Right lobe of liver (tissue), 6 donors: ENCODE measurements at places on chromosomes 2 and 18. TPM values are rescaled to one million over a fixed set of nuclear protein-coding genes. Genes with fewer than 3 reads are reported as not detected.
A peak's percentile ranks its signal among the peaks of the same experiment; 100 is the strongest.

CHRND gene
- not detected for total RNA-seq

SLC5A7 gene
- not detected for total RNA-seq

CD8B2 gene
- total RNA-seq, result not detected

CRIM1 gene
- 4.2 TPM for total RNA-seq

COLEC12 gene
- total RNA-seq, result 1.00 TPM

CACNB4 gene
- total RNA-seq, result 0.20 TPM

SERPINB5 gene
- not detected for total RNA-seq

NCOA1 gene
- 18.8 TPM for total RNA-seq

MEP1B gene
- 0.56 TPM for total RNA-seq

- H3K36me3 ChIP-seq, result no peaks in the 10 kb centered on the region
- peaks cover 15% of the 10 kb centered on the region for H3K4me1 ChIP-seq
- H3K27me3 ChIP-seq, result no peaks in the 10 kb centered on the region
These were observed 99.9 kb downstream of the SPATS2L start for GRCh38 chr2:200406379-200406778.

DNA sequence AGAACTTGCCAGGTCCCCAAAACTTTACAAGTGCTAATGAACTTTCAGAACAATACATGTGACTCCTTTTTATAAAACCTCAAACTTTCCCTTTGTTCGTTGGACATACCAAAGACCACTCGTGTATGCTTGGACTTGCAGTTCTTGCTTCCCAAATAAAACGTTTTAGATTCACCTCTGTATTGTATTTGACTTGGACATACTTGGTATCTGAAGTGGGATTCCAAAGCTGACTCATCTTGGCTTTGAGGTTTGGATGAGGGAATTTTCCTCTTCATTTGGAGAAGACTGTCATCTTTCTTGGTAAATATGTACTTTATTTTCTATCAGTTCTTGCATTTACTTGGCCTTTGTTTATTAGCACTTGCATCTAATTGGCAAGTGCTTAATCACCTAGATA lies 8.0 kb upstream of the CYB5A start:
- no peak overlapping the region for H3K4me3 ChIP-seq
- H3K4me1 ChIP-seq, result no peaks in the 10 kb centered on the region
- no peaks in the 10 kb centered on the region for H3K36me3 ChIP-seq
- DNase-seq, result no peak

- DNase-seq, result no peak
- H3K4me1 ChIP-seq, result no peaks in the 10 kb centered on the region
- H3K4me3 ChIP-seq, result peak overlapping the region; percentile 64
- H3K27ac ChIP-seq, result peak overlapping the region; percentile 91
- no peaks in the 10 kb centered on the region for H3K36me3 ChIP-seq
These were observed 181.3 kb downstream of the ALPK2 start for GRCh38 chr18:58447402-58448095.

DNA sequence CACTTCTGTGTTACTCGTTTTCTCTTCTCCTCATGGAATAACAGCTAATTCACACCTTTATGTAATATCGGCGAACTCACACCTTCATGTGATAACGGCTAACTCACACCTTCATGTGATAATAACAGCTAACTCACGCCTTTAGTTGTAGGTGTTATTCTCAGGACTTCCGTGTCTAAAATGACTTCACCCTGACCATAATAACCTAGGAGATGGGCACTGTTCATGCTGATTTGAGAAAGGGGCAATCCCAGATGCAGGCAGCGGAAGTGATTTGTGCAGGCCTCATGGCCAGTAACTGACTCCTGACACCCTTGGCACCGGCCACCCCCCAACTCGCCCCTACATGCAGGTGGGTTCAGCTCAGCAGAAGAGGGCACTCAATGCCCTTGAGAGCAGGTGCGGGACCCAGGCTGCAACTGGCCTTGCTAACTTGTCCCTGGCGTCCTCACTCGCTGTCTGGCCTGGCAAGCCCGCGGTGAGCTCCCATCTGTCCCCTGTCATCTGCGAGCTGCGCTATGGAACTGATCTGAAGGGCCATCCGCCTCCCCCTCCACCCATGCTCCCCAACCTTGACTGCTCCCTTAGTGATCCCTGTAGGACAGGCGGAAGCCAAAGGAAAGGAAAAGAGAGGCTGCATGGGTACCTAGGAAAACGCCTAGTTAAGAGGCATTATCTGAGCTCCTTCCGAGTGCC lies 42.6 kb upstream of the MTCL1 start:
- H3K4me1 ChIP-seq, result no peaks in the 10 kb centered on the region
- H3K27ac ChIP-seq, result no peak overlapping the region
- no peak overlapping the region for H3K4me3 ChIP-seq

DNA sequence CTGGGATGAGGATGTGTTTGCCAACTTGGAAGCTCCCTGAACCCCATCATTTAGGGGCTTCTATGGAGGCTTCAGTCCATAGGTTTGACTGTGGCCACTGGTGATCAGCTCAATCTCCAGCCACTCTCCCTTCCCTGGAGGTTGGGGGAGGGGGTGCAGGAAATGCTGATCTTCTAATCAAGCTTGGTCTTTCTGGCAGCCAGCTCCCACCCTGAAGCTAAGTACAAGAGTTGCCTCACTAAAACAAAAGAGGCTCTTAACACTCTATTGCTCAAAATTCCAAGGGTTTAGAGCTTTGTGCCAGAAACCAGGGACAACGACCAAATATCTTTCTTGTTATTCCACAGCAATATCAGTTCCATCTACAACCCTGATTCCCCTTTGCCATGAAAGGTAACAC lies 19.4 kb upstream of the MPPE1 start:
- H3K4me3 ChIP-seq, result no peak overlapping the region
- no peaks in the 10 kb centered on the region for H3K36me3 ChIP-seq
- no peak for DNase-seq
- no peaks in the 10 kb centered on the region for H3K4me1 ChIP-seq

GRCh38 chr2:64456293-64456692 lies 2.3 kb downstream of the LGALSL start:
- no peak overlapping the region for H3K27ac ChIP-seq
- no peak for DNase-seq
- H3K27me3 ChIP-seq, result no peaks in the 10 kb centered on the region
- H3K4me3 ChIP-seq, result no peak overlapping the region
- no peaks in the 10 kb centered on the region for H3K36me3 ChIP-seq

DNA sequence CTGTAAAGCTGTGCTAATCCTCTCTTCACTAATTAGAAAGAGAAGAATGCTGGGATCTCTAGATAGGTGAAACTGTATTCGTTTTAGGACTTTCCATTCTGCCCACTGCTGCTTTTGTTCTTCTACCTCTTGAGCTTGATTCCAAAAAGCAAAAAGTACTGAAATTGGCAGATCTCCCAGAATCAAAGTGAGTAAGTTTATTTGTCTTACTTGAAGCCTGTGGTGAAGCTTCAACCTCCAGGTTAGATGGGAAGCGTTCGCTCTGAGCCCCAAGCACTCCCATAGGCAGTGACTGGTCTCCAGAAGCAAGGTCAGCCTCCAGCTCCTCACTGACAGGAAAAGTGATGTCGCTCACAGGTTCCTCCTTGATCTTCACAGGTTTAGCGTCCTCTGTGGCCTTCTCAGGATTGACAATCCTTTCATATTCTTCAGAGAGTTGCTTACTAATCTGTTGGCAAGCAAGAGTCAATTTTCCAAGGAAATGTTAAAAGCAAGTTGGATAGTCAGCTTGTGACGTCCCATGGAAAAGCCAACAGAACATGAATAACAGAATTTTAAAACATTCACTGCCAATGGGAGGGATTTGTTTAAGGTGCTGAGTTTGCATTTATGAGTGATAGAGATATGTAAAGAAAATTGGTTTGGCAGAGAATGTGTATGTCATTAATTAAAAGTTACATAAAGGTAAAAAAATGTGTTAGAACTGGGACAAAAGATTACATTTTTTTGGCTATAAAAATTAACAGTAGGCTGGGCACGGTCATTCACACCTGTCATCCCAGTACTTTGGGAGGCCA lies 8.1 kb downstream of the SUPT7L start:
- no peak overlapping the region for H3K4me3 ChIP-seq
- no peaks in the 10 kb centered on the region for H3K4me1 ChIP-seq
- H3K27ac ChIP-seq, result no peak overlapping the region

GRCh38 chr18:34764451-34764850 lies 54.4 kb downstream of the DTNA start:
- H3K27me3 ChIP-seq, result peaks cover 5% of the 10 kb centered on the region
- no peaks in the 10 kb centered on the region for H3K36me3 ChIP-seq
- no peak for DNase-seq

GRCh38 chr18:35406666-35407065 lies 29.5 kb upstream of the ZNF396 start:
- H3K27me3 ChIP-seq, result no peaks in the 10 kb centered on the region
- no peak overlapping the region for H3K27ac ChIP-seq
- H3K36me3 ChIP-seq, result no peaks in the 10 kb centered on the region
- no peaks in the 10 kb centered on the region for H3K4me1 ChIP-seq

DNA sequence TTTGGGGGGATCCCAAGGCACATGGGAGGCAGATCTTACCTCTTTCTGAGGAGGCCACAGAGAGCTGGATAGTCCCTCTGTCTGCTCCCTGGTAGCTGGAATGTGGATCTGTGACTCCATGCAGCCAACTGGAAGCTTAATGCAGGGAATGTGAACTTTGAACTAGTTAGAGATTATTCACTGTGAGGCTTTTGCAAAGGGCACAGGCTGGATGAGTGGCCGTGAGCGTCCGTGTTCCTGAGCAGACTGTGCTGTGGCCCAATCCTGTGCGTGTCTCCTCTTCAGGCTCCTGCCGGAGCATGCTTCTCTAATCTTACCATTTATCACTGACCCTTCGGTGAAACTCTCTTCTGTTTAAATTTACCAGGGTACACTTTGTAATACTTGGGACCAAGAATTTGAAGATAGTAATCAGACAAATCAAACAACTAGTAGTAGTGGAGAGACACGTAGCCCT lies 187.6 kb downstream of the PTPRM start:
- H3K27me3 ChIP-seq, result no peaks in the 10 kb centered on the region
- H3K36me3 ChIP-seq, result no peaks in the 10 kb centered on the region
- peak; percentile 66 for DNase-seq

GRCh38 chr2:32453242-32454062 lies 96.6 kb downstream of the BIRC6 start:
- no peaks in the 10 kb centered on the region for H3K4me1 ChIP-seq
- DNase-seq, result no peak
- no peak overlapping the region for H3K4me3 ChIP-seq
- peak overlapping the region; percentile 29 for H3K27ac ChIP-seq

- H3K27ac ChIP-seq, result no peak overlapping the region
- no peaks in the 10 kb centered on the region for H3K36me3 ChIP-seq
- H3K4me1 ChIP-seq, result peaks cover 15% of the 10 kb centered on the region
- no peak for DNase-seq
- no peak overlapping the region for H3K4me3 ChIP-seq
These were observed 2.4 kb downstream of the DNAJB2 start for GRCh38 chr2:219281588-219281987.

GRCh38 chr2:146944601-146945000 lies 900.2 kb upstream of the ACVR2A start:
- H3K4me1 ChIP-seq, result no peaks in the 10 kb centered on the region
- no peak for DNase-seq
- no peak overlapping the region for H3K27ac ChIP-seq
- H3K27me3 ChIP-seq, result no peaks in the 10 kb centered on the region
- no peak overlapping the region for H3K4me3 ChIP-seq

DNA sequence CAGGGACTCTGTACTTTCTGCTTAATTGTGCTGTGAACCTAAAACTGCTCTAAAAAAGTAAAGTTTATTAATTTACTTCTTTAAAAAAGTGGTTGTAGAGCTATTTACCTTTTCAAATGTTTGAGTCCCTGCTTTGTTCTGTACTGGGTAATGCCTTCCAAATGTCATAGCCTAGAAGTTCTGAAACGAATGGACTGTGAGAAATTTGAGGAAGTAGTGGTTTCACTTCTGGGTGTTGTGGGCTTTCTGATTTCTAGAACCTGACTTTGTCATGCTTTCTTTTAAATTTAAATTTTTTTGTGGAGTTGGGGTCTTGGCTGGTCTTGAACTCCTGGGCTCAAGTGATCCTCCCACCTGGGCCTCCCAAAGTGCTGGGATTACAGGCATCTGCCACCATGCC lies 44.6 kb downstream of the SMAD4 start:
- no peak overlapping the region for H3K27ac ChIP-seq
- peaks cover 32% of the 10 kb centered on the region for H3K36me3 ChIP-seq
- no peak for DNase-seq
- no peaks in the 10 kb centered on the region for H3K27me3 ChIP-seq
- no peak overlapping the region for H3K4me3 ChIP-seq
